ENCODE measurements at places on chromosomes 2 and 18.

DNA sequence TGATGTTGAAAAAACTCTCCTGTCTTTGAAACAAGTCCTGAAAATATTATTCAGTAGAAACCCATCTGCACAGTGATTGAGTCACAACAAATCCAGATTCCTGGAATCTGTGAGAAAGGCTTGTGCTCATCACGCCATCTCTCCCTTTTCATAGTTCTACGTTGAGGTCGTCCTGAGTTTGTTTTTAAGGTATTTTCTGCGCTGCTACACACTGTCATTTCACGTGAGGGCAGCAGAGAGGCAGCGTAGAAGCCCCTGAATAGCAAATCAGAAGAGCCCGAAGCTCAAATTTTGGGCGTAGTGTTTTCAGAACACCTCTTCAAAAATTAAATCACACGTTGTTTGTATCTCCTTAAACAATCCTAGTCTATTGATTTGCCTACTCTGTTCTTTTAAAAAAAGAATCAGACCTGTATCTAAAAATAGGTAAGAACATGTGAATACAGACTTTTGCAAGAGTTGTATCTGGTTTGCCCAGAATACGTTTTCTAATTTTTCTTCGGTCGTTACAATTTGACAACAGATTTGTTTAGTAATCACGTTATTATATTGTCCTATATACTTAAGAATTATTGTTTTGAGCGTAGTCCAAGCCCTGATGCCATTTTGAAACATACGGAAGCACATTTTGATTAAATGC lies 61.6 kb upstream of the SLC38A11 start:
- DNase-seq = peak; percentile 52

DNA sequence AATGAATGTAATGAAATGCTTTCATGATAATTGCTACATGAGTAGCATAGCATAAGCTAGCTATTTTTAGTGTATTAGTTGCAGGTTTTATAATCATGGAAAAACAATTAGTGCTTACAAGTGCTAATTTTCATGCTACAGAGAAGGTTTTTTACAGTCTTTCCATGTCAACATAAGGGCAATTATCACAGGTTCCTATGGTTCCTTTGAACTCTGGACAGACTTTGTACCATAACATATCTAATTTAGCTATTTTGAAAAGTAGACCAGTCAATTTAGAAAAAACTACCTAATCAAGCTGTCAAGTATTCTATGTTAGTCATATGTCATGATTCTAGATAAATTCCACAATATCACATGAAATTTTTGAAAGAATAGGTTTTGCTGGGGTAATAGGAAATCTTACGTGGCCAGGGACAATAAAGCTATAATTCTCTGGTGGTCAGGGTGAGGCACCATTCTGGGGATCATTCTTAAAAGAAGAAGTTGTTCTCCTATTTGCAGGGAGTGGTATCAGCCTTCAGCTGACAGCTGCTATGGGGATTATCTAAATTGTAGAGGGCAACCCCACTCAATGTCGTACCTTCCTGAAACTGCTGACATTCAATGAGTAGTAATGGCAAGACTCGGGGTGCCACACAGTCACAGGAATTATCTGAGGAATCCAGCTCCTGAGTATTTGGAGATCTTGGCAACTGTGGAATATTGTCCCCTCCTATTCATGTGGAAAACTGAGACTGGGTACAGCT lies 724.0 kb upstream of the LINC00305 start:
- no peak for DNase-seq

DNA sequence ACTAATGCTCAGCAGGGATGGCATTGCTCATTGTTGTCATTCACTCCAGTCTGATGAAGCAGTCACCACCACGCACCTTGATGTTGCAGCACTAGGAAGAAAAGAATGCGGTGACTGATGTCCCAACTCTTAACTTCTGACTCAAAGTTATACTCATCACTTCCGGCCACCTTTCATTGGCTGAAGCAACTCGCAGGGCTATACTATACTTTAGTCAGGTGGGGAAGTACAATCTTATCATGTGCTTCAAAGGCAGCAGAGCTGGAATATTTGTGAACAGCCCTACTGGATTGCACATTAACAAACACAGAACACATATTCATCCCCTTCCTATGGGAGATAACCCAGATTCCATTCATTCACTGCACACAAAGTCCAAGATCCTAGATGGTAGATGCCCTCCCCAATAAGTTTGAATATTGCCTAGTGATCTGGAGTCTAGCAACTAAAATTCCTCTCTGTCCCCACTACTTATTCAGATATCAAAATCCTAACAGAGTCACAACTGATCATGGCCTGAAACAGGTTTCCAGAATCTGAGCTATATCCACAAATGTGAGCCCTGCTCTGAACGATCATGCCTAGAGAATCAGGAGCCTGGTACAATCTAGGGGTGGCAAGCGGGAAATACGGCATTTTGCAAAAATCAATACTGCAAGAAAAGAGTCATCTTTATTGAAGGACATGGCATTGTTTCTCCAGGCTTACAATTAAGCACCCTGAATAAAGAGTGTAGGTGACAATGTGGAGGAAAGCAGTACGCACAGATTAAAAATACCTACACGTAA lies 3.4 kb upstream of the SPATS2L start:
- no peak for DNase-seq

DNA sequence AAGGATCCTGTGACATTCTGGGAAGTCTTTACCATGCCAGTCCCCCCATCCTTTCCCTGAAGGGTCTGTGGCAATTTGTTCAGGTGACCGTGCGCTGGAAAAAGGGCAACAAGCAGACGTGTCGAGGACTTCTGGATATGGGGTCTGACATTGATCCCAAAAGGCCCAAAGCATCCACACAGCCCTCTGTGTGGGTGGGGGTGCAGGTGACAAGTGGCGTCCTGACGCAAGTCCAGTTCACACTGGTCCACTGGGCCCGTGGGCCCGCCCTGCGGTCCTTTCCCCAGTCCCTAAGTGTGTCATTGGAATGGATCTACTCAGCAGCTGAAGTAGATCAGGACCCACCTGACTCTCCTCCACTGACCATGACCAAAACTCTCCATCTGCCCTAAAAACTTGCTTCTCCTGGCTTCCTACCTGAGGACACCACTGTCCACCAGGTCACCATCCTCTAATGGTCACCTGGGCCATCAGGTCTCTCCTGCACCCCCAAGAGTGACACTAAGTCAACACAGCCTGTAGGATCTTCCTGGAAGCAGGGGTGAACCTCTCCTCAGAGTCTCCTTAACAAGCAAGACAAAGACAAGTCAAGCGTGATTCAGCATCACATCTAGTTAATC lies 85.6 kb upstream of the SLC66A3 start:
- no peak for DNase-seq

DNA sequence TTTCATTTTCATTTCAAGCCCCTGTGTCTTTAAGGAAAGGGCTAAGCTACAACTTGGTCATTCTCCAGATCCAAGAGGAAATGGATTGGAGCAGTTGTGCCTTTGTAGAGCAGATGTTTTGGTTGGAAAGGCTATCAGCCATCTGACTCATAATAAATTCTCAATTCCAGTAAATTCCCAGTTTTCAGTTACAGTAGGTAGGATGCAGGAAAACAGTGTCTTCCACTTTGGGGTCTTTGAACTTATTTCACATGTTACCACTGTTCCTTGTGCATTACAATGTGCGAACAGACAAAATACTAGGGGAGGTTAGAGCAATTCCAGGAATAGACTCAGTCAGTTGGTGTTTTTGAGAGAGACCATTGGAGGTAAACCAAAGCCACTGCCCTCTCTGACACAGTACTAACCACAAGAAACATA lies 211.9 kb downstream of the BABAM2 start:
- no peak for DNase-seq

DNA sequence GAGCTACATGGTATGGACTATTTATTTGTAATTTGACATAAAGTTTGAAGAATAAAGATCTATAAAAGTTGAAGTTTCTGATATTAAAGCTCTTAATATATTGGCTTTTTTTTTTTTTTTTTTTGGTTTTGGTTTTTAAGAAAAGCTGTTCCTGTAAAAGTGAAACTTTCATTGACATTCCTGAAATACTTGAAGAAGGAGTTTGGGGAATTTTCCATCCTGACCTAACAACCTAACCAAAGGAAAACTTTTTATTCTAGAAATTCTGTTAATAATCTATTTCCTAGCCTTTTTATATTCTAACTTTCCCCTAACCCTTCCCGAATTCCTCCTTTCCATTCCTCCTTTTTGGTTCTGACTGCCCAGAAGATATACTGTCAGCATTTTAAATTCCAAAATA lies 83.7 kb downstream of the ACSL3 start:
- DNase-seq = no peak

GRCh38 chr2:160667811-160668210 lies 174.2 kb upstream of the RBMS1 start:
- DNase-seq = no peak

DNA sequence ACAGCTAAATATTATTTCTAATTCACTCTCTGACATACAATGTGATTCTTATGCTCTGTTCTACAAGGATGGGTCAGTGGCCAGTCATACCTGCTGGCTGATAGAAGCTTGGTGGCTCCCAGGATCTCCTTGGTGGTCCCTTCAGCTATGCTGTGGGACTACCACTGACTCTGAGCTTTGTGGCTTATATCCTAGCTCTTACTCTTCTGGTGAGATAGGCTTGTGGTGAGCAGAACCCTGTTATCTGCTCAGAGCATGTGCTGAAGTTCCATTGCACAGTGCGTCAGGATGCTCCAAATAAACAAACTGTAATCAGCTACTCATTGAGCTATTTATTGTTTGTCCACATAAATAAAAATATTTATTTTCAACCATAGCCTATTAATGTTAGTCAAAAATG lies 51.7 kb downstream of the MFSD6 start:
- no peak for DNase-seq

GRCh38 chr2:236241181-236242056 lies 22.8 kb downstream of the ASB18 start:
- DNase-seq = no peak

GRCh38 chr2:10892796-10893350 lies 18.9 kb upstream of the KCNF1 start:
- DNase-seq = no peak

DNA sequence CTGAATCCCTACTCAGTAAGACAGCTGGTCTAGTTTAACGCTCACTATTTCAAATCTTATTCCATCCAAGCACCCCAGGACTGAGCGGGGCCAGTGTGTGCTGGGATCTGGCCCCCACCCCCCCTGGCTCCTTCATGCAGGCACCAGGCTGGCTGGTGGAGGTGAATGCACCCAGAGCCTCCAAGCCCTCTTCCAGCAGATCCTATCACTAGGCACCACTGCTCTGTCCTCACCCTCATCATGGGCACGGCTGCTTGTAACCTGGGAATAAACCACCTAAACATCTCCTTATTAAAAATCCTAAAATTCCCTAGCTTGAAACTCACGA lies 194.3 kb downstream of the ARL4C start:
- DNase-seq = no peak

DNA sequence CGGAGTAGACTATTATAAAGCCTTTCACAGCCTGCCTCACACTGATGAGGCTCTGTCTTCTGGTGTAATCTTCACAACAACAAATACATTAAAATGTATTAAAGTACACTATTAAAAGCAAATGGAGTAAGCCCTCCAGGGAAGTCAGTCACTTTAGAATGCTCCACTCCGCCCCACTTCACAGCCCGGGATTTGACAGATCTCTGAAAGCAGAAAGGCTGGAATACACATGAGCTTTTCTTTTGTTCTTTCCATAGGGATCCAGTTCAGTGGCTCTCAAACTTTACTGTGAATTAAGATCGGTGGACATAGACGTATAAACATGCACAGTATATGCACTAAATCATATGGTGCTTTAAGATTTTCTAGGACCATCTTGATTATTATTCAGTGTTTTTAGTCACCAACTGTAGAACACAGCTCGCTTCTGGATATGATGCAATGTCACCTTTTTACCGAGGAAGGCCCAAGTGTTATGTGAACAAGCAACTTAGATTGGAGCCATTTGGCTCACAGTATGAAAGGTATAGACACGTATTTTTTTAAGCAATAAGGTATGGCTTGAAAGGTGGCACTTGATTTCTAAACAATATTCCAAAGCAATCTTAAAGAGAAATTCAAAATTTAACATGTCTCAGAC lies 151.1 kb downstream of the PRKCE start:
- DNase-seq = no peak

- DNase-seq = no peak
These were observed 33.9 kb upstream of the POMC start for GRCh38 chr2:25202275-25202674.

DNA sequence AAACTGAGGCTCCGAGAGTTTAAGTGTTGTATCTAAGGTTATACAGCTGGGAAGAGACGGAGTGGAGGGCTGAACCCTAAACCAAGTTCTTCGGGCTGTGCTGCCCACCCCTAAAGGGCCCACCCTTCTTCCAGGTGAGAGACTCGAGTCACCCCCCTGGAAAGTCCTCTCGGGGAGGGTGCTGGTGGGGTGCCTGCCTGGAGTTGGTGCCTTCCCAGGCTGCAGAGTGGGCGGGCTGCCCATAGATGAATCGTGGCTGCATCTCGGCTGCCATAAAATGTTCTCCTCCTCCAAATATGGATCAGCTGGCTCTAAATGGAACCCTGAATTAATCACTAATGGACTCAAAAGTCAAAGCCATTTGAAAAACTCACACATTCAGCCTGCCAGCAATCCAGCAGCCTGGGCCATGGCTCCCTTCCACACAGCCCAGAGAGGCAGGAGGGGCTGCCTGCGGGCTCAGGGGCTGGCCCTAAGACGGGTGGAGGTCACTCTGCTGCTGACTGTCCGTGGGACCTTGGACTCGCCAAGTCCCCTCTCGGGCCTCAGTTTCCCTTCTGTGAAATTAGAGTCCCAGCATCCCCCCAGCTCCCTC lies 7.7 kb downstream of the CIB4 start:
- no peak for DNase-seq

DNA sequence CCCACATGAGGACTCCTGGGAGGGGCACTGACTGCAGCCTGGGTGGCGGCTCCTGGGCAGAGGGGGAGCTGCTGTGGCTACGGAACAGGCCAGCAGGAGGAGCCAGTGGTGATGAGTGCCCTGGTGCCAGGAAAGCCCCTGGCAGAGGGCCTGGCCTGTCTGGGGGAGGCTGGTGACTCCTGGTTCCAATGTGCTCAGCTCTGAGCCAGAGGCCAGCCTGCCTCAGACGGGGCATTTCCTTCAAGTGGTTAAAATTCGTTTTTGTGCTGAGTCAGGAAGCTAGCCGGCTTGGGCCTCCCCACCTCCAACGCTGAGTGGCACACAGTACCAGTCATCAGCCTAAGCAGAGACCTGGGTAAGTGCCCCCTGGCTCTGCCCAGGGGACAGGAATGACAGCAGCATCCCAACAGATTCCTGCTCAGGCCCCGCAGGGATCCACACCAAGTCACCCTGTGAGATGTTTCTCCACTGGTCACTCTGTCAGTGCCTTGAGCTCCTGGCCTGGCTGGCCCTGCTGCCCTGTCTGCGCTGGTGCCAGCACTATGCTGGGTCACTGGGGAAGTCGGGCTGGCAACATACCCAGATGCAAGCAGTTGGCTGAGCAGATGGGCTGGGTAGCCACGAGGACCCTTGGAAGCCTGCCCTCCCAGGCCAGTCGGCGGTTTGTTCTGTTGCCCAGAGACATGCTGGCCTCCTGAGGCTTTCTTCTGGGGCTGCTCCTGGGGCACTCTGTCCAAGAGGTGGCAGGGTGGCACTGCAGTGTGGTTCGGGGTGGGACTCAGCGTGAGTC lies 7.1 kb upstream of the KLF11 start:
- DNase-seq = no peak

- DNase-seq = no peak
These were observed 75.6 kb downstream of the MAP4K4 start for GRCh38 chr2:101773137-101773536.

- DNase-seq = no peak
These were observed 33.3 kb downstream of the RTTN start for GRCh38 chr18:70172225-70172624.
